ENCODE measurements at places on chromosomes 7 and 10.

DNA sequence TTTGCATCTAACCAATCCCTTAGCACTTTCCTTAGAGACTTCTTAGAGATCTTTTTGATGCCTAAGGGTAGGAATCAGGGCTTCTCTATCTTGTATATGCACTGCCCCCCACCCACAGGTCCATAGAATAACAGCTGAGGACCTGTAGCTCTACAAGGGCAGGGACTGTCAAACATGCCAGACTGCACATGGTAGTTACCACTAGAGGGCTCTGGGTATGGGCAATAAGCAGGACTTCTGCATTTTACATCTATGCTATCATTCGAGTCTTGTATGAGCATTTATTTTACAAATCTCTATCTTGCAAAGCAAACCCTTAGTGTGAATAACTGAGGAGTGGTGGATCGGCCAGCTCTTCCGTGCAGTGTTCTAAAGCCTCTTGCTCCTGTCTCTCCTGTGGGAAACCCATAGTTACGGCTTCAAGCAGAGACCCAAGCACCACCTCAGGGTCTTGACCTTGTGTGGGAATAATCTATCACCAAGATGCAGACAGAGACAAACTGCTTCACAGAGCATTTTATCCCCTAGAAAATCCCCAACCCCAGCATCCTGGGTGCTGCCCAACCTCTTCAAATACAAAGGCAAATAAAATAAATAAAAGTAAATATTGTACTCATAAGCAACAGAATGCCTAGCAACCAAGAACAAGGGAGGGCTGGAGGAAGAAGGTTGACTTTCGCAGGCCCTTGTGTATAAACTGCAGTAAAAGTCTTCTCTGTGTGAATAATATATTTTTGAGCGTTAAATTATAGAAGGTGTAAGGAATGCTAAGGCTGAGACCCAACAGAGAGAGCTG, 219.3 kb downstream of the WDR11 start:
- DNase-seq: no peak

DNA sequence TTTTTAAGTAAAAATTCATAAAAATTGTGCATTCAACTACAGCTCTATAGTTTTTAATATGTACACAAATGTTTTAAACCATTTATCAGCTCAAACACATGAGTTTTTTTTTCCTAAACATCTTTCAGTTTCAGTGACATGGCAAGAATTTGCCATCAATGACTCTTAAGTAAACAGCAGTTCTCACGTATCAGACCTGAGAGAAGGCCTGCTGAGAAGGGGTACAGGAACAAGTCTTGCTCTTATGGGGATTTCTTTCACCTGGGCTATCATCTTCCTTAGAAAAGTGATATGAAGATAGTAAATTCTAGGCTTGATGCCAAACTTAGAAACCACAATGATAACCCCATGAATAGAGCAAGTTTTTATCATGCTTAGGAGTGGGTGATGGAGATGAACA, 467.8 kb downstream of the ARL4A start:
- DNase-seq: no peak

- no peak for DNase-seq
Measured at GRCh38 chr7:33829536-33829935, 75.8 kb upstream of the BMPER start.

DNA sequence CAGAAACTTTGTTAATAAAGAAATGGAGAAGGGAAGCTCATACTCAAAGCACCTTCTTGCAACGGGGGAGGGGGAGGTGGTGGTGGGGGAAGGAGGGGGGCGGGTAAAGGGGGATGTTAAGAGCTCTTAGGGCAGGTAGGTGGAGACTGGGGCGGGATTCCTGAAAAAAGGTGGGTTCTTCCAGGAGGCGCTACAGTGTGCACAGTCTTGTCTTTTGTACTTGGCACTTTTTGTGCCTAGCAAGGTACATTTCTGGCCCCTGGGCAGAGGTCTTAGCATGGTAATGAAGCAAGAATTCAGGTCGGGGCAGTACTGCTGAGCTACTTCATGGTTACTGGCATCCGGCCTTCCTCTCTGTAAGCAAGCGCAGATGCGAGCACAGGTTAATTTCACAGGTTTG, 15.2 kb upstream of the LAMB4 start:
- DNase-seq: no peak

GRCh38 chr7:47225387-47226131, 356.4 kb downstream of the TNS3 start:
- no peak for DNase-seq

- no peak for DNase-seq
Measured at GRCh38 chr10:73768881-73769280, 13.0 kb upstream of the CHCHD1 start.

- no peak for DNase-seq
Measured at GRCh38 chr7:4629287-4629895, 52.7 kb upstream of the FOXK1 start.

GRCh38 chr7:80726666-80727065, 88.2 kb downstream of the CD36 start:
- no peak for DNase-seq

DNA sequence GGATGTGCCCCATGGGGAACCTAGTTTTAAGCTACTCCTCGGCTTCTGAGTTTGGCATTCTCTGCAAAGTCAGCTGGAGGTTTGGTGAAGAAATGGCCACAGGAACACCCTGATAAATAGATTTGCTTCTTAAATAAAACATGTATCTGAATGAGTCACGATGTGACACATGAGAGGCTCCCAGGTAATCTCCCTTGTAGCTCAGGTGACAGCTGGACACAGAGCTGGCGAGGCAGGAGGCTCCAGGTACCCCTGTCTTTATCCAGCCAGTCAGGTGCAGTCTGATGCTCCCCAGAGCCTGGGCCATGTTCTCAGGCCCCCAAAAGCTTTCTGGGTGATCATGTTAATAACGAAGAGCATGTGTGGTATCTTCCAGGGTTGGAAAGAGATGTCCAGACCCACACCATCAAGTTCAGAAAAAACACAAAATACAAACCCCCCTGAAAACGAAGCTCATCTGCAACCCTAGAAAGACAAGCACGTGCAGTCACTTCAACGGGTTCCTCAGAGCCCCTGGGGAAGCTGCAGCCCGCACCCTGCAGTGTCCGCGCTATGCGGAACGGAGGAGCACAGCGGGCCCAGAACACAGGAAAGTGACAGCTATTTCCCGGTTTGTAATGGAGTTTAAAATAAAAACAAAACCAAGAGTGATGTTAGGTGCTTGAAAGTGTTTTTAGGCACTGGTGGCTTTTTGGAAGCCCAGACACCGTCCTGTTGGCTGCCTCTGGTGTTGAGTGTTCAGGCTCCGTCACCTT, 69.4 kb downstream of the ZRANB1 start:
- no peak for DNase-seq

DNA sequence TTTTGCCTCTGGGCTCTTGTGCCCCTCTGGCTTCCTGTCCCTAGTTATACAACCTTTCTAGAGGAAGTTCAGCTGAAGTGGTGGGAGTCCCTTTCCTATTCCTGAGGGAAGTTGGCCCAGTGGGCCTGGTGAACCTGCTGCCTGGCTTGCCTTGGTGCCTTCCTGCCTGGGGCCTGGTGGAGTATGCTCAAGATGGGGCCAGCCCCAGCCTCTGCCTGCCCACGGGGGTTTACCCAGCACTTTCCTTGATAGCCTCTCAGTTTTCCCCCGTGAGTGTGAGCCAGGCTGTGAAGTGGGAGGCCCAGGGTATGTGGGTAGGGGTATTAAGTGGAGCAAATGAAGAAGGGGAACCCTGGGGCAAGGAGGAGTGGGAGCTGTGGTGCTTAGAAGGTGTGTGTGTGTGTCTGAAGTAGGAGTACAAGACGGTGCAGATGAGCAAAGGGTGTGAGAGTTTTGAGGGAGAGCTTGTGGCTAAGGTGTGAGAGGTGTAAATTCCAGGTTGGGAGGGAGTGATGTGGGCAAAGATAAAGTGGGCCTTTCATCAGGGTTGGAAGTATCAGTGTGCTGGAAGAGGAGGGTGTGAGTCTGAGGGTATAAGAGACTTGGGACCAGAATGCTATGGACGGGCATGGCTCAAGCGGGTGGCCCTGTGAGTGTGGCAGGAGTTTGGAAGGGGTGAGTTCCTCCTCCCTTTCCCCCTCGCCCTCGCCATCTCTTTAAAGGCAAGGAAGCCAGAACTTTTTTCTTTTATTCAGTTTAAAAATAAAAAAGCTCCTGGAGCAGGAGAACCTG, 10.9 kb upstream of the PAX2 start:
- no peak for DNase-seq

GRCh38 chr7:129719980-129720732, 108.6 kb downstream of the NRF1 start:
- DNase-seq: no peak

- DNase-seq: no peak
Measured at GRCh38 chr7:46047581-46047980, 126.5 kb upstream of the IGFBP3 start.

DNA sequence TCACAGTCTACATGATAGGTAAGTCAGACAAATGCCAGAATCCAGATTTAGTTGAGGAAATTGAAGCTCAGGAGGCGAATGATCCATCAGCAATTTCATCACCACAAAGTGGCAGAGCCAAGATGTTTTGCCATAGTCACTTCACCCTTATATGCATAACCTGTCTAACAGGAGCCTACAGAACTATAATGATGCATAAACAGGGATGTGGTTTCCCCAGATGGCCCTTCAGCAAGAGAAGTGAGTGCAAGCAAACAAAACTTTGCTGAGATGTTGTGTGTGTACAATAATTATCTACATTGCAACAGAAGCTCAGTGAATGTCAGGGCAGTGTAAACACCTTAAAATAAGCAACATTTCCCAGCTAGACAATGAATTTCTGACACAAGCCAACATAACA, 28.6 kb downstream of the PON3 start:
- DNase-seq: no peak

Measured in iPS DF 6.9 (cell line).